ENCODE measurements at places on chromosomes 12 and 14. TPM values are rescaled to one million over a fixed set of nuclear protein-coding genes. Genes with fewer than 3 reads are reported as not detected.

GRCh38 chr12:21438643-21439042 is 1.2 kb downstream of the PYROXD1 start:
- no peak for DNase-seq

DNA sequence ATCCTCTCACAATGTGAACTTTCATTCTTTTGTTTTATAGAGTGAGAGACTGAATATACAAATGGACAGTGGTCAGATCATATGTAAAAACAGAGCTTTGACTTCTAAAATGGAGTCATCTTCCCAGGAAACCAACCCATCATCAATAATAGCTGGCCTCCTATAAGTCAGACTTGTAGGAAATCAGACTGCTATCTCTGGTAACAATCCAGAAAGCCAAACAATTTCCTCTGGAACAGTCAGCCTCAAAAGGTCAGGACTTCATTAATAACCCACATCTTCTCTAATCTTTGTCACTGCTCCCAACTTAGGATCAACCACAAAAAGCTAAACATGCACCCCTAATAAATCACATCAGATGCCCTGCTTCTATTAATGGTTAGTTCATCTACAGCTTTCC is 227.9 kb upstream of the G2E3 start:
- no peak for DNase-seq

Gene AMHR2
- 0.20 TPM for total RNA-seq

Gene MMP19
- 1.8 TPM for total RNA-seq

Gene DEPDC4
- 1.6 TPM for total RNA-seq

Measured in right lobe of liver (tissue), 6 donors.